CD4-positive, alpha-beta T cell treated with Interleukin-10 for 1 hour (primary cell): ENCODE measurements at places on chromosomes 11 and 22.
A peak's percentile ranks its signal among the peaks of the same experiment; 100 is the strongest.

DNA sequence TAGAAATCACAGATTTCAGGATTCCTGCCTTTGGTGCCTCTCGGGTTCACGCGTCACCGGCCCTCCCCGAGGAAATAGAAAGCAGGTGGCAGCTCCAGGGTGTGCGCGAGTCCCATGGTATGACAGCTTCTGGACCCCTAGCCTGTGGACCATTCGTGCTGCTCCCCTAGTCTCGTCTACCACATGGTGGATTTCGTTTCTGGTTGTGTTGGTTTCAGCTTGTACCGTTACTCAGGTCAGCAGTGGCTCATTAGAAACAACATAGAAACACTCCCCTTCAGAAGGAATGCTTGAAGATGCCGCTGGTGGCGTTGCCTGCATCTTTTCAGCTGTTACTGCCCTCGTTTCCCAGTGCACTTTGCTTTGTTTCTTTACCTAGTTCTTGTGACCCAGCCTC, 700 bp downstream of the TTC17 start:
- DNase-seq: peak; percentile 37

DNA sequence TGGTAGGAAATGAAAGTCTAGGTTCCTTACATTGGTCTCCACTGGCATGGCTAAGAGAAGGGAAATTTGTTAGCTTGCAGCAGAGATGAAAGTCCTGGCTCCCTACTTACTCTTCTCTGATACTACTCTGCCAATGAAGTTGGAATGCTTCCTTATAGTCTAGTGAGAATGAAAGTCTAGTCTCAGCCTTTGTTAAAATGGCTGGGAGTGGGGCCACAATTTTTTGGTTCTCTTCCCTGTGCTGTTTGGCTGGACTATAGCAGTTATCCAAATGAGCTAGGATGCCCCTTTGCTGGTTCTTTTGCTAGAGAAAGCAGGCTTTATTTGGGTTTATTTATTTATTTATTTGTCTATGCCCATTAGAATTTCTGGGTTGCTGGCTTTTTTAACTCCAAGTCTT, 414.3 kb downstream of the AASDHPPT start:
- DNase-seq: no peak

- no peak for DNase-seq
These were observed 1.1 kb downstream of the GRIA4 start for GRCh38 chr11:105610871-105611571.

GRCh38 chr11:79963856-79964645, 523.2 kb upstream of the TENM4 start:
- no peak for DNase-seq
